Aorta (tissue), 5 donors: ENCODE measurements at places on chromosomes 3 and 15. TPM values are rescaled to one million over a fixed set of nuclear protein-coding genes. Genes with fewer than 3 reads are reported as not detected.
A peak's percentile ranks its signal among the peaks of the same experiment; 100 is the strongest.

Gene ACTC1
- 2,067 TPM for total RNA-seq

Gene GMNC
- total RNA-seq = not detected

DNA sequence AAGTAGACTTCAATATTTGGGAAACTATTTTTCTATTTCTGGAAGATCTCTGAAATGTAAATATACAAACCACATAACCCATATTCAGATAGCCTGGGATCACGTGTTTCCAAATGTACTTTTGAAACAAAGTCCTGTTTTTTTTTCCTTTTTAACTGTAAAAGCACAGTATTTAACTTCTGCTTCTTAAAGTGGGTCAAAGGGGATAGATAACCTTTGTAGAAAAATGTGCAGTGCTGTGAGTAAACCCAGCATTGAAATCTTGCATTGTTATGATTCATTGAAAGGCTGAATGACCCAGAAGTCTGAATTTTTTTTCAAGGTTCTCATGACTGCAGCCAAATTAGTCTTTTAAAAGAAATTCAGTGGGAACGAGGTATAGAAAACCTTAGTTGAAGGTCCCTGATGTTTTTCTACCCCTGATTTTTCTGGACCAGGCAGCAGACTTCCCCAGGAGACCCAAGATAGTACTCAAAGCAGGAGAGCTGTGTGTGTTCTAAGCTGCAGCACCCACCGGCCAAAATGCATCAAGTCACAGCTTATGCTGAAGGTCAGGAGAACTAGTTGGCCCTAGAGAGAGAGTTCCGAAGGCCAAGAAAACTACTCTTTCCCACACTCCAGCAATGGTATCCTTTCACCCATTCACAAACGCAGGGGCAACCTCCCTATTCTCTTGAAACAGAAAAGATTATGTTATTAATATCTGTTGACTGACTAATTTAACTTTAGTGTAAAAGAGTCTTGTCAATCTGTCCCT is 43.6 kb upstream of the APH1B start:
- DNase-seq = no peak

DNA sequence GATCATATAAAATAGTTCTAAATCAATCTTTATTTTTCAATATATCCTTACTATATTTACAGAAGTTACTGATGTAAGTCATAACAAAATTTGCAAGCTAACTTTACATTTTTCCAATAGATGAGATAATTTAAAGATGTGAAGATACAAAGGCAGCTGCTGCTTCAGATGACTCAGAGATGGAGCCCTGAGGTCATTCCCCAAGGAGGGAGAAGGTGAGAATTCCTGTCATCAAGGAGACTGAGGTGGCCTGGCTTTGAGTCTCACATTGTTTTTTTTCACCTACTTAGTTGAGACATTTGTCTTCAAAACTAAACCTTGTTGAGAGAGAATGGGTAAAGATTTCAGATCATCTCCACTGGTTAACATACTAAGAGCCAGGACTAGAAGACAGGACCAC is 3.9 kb upstream of the SAMD7 start:
- no peak for DNase-seq

- peak; percentile 78 for DNase-seq
These were observed 17.1 kb downstream of the CTXND1 start for GRCh38 chr15:80234883-80235282.

GRCh38 chr3:100761211-100761942 is 52.1 kb downstream of the TFG start:
- DNase-seq = no peak
